ENCODE measurements at places on chromosomes 2 and 18.

GRCh38 chr2:229089776-229090175 is 181.3 kb downstream of the PID1 start:
- no peak for DNase-seq

DNA sequence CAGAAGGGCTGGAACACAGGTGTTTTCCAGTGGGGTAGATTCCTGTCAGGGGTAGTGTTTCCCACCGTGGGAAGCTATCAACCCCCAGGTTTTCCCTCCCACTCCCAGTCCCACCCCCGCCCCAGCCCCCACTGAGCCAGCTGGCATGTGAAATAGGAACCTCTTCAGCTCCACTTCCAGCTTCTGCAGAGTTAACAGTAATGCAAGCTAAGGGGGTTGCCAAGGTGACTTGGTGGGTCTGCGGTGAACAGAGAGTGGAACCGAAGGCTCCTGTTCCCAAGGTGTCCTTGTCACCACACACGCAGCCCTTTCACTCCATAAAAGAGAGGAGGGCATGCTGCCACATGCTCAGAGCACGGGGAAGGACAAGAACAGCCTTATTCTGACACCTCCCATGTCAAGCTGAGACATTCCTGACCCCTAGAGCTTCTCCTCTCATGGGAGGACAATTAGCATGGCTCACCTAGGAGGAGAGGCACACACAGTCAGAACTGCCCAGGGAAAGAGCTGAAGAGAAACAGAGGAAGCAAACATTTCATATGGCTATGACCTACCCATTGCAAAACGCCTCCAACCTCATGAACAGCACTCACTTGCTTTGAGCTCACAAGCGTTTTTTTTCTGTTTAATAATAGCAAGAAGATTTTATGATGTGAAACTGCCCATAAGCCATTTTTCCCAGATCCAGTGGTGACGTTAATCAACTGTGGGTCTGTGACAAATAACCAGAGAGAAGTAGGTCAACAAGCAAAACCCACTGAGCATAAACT is 39.8 kb upstream of the TBC1D8 start:
- no peak for DNase-seq

DNA sequence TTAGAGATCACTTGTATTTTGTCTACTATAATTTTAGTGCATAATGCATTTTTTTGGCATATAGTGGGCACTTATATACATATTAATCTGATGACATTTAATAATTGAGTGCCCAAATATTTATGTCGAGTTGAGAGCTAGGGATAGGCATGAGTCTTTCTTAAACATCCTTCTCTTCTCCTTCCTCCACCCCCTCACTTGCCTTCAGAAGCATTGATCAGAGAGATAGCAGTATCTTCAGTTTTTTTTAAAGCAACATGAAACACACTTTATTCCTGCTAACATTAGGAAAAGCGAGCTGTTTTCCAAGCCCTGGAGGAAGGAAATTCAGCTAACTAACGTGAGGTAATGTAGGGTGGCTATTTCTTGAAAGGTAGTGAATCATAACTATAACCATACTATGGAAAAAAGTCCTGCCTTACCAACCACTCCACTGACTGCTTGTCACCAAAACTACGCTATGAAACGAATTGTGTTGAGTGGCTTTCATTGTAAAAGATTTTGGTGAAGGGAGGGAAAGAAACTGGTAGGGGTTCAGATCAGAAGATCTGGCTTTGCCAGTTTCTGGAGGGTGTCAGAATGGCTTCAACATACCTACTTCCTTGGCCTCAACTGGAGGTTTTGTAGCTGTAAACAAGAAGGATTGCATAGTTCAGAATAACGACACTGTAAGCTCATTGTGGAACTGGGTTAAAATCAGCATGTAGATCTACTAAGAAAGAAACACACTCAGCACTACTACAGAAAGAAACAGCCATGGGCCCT is 2.3 kb upstream of the ITGA4 start:
- DNase-seq: no peak

GRCh38 chr18:73365018-73365417 is 497.2 kb upstream of the NETO1 start:
- no peak for DNase-seq

- peak; percentile 1 for DNase-seq
Observed at GRCh38 chr18:34493566-34494358, 216.3 kb upstream of the DTNA start.

DNA sequence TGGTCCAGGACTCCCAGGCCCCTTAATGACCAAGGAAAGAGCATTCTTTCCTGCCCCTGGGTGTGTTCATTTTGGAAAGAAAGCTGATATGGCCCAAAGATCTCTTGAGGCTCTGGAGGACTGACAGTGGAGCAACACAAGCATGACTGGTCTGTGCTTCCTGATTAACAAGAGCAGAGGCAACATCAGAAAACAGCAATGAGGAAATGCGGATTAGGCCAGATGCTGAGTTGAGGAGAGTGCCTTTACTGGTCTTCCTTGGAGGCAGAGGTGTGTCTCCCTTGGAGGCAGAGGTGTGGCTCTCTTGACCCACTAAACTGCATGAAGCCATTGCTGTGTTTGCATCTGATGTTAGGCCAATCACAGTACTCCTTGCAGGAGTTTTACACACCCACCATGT is 19.9 kb downstream of the IL36B start:
- no peak for DNase-seq
